ENCODE measurements at places on chromosomes 5 and 9.

DNA sequence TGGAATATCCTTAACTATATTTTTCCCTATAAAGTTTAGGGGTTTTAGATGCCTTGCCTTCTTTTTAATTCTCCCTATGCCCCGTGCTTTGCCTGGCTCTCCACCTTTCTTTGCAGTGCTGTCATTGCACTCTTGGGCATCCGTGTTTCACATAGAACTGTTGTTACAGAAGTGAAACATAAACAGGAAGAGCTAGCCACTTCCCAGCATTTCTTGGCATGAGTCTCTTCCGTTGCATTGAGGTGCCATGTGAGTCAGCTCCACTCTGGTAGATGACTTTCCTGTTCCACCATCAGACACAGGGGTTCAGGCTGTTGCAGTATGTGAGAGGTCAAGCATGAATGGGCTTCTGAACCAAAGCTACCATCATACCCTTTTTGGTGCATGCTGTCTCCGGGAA is 73.4 kb downstream of the ANGPTL2 start:
- DNase-seq: no peak

GRCh38 chr9:133791735-133792649 is 53.8 kb upstream of the SARDH start:
- DNase-seq: no peak

DNA sequence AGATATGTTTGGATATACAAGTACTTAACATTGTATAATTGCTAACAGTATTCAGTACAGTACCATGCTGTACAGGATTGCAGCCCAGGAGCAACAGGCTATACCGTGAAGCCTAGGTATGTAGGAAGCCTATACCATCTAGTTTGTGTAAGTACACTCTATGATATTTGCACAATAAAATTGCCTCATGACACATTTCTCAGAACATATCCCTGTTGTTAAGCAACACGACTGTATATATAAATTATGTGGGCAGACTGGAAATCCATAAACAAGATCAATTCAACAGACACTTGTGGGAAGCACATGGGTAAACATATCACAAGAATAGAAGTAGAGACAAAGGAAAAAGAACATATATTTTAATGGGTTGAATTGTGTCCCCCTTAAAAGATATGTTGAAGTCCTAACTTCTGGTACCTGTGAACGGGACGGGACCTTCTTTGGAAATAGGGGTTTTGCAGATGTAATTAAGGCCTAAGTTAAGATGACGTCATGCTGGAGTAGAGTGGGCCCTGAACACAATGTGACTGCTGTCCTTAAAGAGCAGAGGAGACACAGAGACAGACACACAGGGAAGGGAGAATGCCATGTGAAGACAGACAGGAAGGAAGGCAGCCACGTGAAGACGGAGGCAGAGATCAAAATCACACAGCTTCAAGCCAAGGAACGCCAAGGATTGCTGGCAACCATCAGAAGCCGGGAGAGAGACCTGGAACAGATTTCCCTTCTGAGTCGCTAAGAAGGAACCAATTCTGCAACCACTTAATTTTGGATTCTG is 76.3 kb downstream of the SCAI start:
- DNase-seq: no peak

DNA sequence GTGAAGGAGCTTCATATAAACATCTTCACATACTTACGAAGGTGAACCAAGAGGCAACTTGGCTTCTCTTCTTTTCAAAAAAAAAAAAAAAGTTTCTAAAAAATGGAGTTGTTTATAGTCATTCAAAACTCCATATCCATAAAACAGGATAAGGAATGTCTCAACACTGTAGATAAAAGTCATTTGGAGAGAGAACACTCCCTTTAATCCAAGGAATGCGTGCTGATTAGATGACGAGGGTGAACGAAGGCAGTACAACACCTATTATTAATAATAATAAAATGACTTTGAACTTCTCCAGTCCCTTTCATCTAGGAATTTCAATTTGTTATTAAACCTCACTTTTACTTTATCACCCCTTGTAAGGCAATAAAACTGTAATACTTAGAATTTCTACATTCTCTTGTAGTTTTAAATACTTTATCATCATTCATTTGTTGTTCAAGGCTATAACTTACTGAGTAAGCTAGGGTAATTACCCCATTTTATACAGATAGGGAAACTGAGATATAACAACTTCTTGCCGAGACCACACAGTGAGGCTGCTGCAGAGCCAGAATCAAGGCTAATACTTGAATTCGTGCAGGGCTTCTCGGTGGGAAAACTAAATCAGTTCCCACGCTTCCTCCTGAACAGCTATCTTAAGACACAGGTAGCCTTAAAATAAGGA is 377.1 kb downstream of the EFNA5 start:
- no peak for DNase-seq

GRCh38 chr5:153711755-153712154 is 221.3 kb downstream of the GRIA1 start:
- DNase-seq: no peak

Measured in COR-L47 (cell line).